ENCODE measurements at places on chromosomes 3 and 15.

DNA sequence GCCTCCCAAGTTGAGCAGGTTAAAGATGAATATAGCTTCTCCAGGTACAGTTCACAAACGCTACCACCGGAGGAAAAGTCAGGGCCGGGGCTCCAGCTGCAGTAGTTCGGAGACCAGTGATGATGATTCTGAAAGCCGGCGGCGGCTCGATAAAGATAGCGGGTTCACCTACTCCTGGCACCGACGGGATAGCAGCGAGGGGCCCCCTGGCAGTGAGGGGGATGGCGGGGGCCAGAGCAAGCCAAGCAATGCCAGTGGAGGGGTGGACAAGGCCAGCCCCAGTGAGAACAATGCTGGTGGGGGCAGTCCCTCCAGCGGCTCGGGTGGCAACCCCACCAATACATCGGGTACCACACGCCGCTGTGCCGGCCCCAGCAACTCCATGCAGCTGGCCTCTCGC is 61.4 kb downstream of the SNRK start:
- no peak for DNase-seq

DNA sequence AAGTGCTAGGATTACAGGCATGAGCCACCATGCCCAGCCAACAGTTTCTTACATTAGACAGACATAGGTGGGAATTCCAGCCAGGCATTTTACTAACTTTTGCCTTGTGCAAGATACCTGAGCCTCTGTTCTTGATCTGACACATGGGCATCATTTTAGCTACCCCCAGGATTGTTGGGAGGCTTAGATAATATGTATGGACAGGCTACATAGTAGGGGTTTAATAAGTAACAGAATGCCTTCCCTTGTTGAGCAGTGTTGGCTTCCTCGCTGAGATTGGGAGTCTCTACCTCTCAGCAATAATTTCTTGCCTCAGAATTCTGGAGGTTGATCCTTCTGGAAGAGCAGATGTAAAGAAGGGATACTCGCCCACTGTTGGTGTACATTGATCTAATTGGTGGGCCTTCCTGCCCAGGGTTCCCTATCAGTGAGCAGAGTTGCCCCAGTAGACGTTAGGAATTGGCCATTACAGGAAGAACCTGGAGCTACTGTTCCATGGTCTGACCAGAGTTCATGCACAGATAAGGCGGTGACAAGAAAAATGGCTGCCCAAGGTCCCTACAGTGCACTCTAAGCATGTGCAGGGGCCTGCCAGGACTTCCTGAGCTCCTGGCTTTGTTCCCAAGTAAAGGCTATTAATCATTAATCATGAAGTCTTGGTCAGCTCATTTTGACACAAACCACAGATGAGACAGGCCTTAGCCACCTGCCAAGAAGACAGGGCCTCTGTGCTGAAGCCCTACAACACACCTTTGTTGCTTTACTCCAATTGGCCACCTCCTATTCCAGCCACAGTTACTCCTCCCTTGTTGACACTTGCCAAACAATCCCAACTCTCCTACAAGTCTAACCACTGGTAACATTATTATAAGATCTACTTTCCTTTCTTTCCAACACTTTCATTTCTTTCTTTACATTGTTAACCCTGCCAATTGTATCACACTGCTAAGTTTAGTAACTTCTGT is 5.0 kb upstream of the IL17RE start:
- no peak for DNase-seq

DNA sequence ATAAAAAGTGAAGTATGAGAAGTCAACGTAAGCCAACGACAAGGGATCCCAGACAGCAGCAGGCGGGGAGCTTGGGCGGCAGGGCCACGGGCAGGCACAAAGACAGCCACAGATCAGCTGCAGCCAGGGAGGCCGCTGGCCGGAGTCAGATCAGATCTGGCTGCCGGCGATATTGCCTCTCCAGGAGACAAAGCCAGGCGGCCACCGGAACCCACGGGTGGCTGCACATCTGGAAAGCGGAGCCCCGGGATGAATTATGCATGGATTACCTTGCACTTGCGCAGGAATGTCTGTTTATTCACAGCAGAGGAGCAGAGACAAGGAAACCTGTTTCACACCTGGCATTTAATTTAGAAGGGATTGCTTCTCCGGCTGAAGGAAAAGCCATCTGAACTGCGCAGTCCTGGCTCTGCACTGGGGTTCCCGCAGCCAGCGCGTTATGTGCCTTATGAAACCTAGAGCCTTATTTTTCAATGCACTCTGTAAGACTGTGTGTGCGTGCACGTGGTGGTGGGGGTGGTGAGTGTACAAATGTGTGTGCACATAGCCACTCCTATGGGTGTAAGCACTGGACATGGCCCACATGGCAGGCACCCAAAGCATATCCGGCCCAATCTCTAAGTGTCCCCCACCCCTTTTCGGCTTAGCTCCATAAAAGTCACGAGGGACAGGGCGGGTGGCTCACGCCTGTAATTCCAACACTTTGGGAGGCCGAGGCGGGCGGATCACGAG is 427.8 kb upstream of the MCTP2 start:
- no peak for DNase-seq

DNA sequence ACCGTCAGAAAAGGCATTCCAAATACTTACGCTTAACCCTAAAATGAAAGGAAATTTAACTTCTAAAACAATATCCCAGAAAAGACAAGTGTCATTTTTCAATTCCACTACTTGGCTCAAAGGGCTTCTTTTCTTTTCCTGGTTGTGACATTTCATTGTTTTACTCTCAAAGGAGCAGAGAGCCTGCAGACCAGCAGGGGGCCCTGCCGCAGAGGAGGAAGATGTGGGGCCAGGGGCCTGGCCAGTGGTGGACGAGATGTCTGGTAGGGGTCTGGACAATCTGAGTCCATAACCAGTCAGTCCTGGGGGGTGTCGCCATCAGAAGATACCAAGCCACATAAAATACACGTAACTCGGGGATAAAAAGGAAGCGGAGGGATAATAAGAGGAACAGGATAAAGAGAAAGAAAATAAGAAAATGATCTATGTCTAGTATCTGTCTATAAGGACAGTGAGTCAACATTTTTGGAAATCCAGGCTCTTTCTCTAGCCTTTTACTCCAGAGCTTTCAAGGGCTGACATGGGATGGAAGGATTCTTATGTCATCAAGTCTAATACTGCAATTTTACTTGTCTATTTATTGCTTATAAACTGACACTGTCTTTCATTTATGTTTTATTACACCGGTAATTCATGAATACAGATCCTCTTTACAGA is 54.2 kb upstream of the ARHGEF3 start:
- no peak for DNase-seq

DNA sequence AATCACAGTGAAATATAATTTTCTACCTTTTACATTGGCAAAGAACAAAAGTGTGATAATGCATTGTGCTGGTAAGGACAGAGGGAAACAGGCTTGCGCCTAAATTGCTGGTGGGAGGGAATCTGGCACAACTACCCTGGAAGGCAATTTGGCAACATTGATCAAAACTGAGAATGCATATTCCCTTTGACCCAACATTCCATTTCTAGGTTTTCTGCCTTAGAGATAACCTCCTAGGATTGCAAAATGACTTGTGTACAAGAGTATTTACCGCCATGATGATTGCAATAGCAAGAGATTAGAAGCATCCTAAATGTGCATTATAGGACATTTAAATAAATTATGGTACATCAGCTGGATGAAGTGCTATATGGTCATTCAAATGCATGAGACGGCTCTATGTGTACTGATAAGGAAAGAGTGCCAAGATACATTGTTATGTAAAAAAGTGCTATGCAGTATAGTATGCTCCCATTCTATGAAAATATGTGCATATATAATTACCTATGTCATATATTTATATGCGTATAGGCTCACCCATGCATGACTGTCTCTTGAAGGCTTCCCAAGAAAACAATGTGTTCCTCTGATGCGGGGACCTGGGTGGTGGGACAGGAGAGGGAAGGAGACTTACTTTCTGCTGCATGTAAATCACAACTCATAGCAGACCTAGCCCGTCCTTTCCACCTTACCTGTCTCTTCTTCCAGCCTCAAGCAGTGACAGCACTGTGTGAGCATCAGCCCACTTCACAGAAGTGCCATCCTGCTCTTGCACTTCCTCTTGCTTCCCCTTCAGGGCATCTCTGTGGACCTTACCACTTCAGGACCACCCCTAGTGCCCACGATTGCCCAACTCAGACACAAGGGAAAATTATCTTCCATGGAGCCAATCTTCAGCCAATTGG is 249.9 kb upstream of the TLE3 start:
- no peak for DNase-seq

DNA sequence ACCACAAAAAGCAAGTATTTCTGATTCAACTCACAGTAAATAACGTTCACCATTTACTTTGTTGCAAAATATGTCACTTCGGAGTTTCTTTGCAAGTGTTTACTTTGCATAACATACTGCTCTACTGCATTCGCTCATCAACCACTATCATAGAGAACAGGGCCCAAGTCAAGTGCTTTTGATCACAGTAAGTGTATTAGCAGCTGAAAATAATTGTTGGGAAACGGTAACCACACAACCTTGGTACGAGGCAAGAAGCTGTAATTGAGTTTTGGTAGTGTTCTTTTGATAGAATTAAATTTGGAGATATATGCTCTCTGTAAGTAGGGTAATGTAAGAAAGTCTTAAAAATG is 80.1 kb downstream of the SATB1 start:
- DNase-seq, result no peak

- DNase-seq, result no peak
Measured at GRCh38 chr3:194688200-194688740, 2.6 kb downstream of the FAM43A start.

GRCh38 chr3:175601521-175601920 is 742.4 kb downstream of the NAALADL2 start:
- no peak for DNase-seq

GRCh38 chr3:42535981-42536784 is 33.7 kb downstream of the VIPR1 start:
- DNase-seq, result peak; percentile 19

GRCh38 chr3:147795418-147795817 is 386.3 kb downstream of the ZIC1 start:
- no peak for DNase-seq

- no peak for DNase-seq
Measured at GRCh38 chr15:85690561-85691231, 104.0 kb downstream of the KLHL25 start.

GRCh38 chr15:74170071-74170844 is 3.3 kb upstream of the ISLR start:
- DNase-seq, result no peak

DNA sequence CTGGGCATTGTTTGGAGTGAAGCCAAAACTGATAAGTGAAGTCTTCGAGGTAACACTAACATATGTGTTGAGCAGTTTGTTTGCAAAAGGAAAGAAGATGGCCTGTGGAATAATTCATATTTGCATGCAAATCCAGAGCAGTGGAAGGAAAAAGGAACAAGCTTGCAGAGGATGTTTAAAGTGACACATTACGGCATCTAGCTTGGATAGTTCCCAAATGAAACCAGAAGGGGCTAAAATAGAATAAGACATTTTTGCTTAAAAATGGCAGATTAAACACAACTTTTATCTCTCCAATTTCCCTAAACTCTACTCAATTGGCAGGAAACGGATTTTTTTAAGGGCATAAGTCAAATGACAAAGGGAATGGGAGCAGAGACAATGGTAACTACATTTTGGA is 25.4 kb upstream of the RYK start:
- DNase-seq, result no peak

DNA sequence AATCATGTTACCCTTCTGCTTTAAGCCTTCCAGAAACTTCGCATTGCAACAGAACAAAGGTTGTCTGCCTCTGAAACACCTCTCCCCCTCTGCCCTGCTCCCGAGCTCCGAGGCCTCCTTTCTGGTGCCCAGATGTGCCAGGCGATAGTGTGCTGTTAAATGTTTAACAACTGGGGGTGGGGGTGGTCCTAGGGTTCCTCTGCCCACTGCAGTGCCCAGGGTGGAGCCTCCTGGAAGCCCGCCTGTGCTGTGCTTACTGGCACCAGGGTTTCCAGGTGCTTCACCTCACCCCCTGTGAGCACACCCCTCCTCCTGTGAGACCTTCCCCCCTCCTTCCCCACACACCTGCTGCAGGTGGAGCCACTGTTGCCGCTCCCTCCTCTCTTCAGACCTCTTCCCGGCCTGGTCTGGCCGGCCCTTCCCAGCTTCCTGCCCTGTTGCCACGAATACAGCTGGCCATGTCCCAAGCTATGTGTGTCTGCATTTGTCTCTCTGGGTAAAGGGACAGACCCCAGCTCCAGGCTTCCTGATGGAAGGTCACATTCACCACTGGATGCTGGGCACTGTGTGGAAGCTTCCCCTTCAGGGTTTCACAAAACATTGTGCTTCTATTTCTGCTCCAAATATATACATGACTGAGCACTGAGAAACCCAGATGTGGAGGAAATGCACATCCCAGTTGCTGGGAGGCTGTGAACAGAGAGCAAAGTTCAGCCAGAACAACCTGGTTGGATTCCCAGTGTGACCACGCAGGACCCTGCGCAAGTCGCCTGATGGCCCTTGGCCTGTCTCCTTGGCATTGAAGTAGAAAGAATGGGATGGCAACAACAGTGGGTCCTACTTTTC is 37.2 kb downstream of the MGLL start:
- DNase-seq, result no peak

DNA sequence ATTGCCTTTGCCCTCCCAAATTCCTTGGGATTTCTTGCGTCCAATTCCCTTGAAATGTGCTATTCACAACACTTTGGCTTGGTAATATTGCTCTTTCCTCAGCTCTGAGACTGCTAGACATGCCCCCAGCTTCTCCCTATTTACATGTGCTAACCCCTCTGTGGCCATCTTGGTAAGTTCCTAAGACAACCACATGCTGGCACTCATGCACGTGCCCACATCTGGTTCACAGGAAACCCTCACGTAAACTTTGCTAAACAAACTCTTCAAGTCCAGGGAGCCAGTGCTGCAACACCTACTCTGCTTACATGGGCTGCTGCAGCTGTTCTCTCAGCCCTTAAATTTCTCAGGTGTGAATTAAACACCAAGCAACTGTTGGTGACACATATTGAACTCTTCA is 121.8 kb downstream of the ADAMTSL3 start:
- DNase-seq, result no peak

GRCh38 chr3:168157903-168158302 is 62.2 kb upstream of the GOLIM4 start:
- DNase-seq, result no peak

DNA sequence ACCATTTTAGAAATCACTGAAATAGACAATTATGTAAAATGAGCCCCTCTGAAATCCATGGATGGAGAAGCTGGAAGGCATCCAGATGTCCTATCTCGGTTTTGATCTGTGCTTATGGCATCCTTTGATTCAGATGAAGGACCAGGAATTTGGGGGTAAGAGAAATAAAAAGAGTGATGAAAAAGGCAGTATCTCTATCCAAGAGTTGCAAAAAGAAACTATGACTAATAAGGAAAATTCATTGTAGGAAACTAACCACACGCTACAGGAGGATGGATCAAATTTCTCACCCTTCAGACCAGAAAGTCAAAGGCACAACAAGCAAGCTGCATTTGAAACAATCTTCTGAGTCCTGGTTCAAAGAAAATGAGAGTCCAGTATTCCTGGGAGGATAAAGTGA is 34.8 kb downstream of the SRGAP3 start:
- no peak for DNase-seq

DNA sequence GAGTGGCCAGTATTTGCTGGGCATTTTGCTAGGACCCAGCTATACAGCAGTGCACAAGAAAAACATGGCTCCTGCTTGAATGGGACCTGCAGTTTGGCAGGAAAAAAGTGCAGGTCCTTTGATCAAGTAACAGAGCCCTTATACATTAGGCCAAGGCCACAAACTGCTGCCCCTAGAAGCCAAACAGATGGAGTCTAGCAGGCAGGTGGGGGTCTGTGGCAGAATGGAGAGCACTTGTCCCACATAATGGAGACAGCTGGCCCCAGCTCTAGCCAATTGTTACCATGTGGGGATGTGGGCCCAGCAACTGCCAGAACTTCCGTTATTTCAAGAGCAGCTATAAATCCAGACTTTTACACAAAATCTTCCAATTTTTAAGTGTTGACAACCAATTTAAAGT is 79.3 kb downstream of the SHQ1 start:
- no peak for DNase-seq

GRCh38 chr15:41955807-41956525 is 16.4 kb downstream of the EHD4 start:
- no peak for DNase-seq

Data from stimulated activated CD8-positive, alpha-beta memory T cell treated with anti-CD3 and anti-CD28 coated beads, Interleukin-2, amount 100 ng/mL, for 48 hours (primary cell).